ENCODE measurements at places on chromosomes 13 and 19. TPM values are rescaled to one million over a fixed set of nuclear protein-coding genes. Genes with fewer than 3 reads are reported as not detected.

Gene IRF3
- total RNA-seq, result 38.6 TPM

Gene ONECUT3
- total RNA-seq, result not detected

Gene ZNF784
- total RNA-seq, result 2.7 TPM

Gene ADGRE2
- 0.66 TPM for total RNA-seq

- no peaks in the 10 kb centered on the region for H3K36me3 ChIP-seq
- H3K27ac ChIP-seq, result no peak overlapping the region
- no peak for DNase-seq
- no peak overlapping the region for H3K4me3 ChIP-seq
- H3K4me1 ChIP-seq, result no peaks in the 10 kb centered on the region
Observed at GRCh38 chr19:5337126-5337525, 3.5 kb downstream of the PTPRS start.

- DNase-seq, result no peak
- peaks cover 4% of the 10 kb centered on the region for H3K36me3 ChIP-seq
- H3K27me3 ChIP-seq, result no peaks in the 10 kb centered on the region
- peaks cover 10% of the 10 kb centered on the region for H3K4me1 ChIP-seq
- H3K27ac ChIP-seq, result no peak overlapping the region
- no peak overlapping the region for H3K4me3 ChIP-seq
Observed at GRCh38 chr13:95146486-95146885, 154.8 kb downstream of the ABCC4 start.

DNA sequence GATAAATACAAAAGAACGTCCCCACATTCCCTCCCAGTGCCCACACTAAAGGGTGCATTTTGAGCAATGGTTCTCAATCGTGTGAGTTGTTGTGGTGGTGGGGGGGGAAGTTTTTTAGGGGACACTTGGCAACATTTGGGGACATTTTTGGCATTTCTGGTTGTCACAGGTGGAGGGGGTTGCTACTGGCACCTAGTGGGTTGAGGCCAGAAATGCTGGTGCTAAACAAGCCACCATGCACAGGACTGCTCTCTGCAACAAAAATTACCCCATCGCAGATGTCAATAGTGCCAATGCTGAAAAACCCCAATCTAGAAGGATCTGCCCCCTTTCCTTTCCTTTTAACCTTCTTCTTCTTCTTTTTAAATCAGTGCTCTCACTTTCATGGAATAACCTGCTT, 453.3 kb downstream of the TSHZ3 start:
- H3K27ac ChIP-seq, result peak overlapping the region; percentile 82

DNA sequence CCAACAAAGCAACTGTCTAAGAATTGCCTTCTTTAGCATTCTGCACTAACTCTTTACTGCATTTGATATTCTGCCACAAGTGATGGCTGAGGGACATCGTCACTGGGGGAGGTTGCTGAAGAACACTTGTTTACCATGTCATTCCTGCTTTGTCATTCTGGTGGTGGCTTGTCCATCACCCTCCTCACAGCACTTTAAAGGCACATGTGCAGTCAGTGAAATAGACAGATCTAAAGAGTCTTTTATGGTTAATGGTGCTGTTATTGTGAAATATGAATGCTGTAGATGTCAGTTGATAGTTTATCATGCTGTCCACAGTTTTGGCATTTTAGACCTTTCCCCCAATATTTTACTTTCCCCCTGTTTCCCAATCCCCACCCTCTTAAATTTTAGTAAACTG, 120.9 kb upstream of the TSC22D1 start:
- DNase-seq, result no peak
- H3K36me3 ChIP-seq, result no peaks in the 10 kb centered on the region
- H3K4me3 ChIP-seq, result no peak overlapping the region
- H3K4me1 ChIP-seq, result no peaks in the 10 kb centered on the region

GRCh38 chr19:35105411-35106290, 10.0 kb upstream of the FXYD3 start:
- H3K27ac ChIP-seq, result no peak overlapping the region
- no peaks in the 10 kb centered on the region for H3K36me3 ChIP-seq
- H3K4me3 ChIP-seq, result no peak overlapping the region
- no peak for DNase-seq

DNA sequence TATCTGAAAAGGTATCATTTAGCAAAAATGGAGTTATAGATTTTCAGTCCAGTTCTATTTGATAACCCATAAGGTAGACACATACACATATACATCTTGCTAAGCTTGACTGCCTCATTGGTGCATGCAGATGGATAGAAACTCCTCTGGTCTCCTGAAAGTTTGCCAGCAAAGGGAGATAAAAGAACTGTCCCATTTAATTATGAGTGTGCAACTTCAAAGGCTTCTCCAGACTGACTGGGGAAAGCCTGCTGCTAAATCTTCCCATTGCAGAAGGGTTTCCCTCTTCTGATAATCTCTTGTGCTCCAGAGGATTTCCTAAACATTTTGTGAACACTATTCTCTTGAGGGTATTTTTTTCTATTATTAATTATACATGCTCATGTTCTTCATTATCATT, 131.9 kb downstream of the ITGBL1 start:
- no peak overlapping the region for H3K4me3 ChIP-seq
- H3K4me1 ChIP-seq, result peaks cover 6% of the 10 kb centered on the region
- H3K27me3 ChIP-seq, result no peaks in the 10 kb centered on the region
- no peak for DNase-seq
- no peak overlapping the region for H3K27ac ChIP-seq

DNA sequence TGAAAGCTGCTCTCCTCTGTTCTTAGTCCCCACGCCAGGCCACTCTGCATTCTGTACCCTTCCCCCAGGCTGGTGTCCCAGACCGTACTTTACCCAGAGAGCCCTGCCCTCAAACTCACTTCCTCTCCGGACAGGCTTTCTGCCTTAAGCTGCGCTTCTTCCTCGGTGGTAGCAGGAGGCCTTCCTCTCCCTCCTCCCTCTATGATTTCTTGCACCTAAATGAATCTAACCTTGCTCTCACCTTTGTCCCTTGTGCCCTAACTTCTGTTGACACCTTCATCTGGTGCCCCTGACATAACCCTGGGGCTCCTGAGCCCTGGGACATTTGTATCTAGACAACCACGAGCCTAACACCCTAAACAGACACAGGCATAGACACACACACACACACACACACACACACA, 29.6 kb upstream of the CEACAM21 start:
- H3K36me3 ChIP-seq, result no peaks in the 10 kb centered on the region
- peaks cover 13% of the 10 kb centered on the region for H3K27me3 ChIP-seq
- H3K4me3 ChIP-seq, result no peak overlapping the region
- H3K4me1 ChIP-seq, result peaks cover 4% of the 10 kb centered on the region

DNA sequence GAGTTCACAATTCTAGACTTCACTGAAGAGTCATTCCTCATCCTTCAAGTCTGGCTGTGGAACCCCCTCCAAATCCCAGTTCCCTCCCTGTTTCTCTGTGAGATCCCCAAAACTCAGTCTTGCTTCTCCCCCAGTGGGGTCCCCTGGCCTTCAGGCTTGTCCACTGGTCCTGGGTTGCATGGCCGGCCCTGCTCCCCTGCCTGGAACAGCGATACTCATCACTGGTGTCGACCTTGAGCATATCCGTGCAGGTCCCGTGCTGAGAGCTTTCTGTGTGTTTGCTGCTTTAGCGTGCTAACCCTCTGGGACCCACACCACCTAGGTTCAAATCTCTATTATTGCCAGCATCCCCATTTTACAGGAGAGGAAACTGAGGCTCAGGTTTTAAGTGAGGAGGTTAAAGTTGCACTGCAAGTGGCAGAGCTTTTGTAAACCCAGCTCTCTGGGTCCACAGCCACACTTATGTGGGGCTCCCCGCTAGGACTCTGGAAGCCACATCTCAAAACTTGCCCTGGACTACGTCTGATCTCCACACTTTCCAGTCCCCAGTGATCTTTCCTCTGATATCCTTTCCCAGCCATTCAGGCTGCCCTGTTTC, 15.5 kb downstream of the LIPE start:
- H3K27ac ChIP-seq, result no peak overlapping the region
- DNase-seq, result no peak
- H3K36me3 ChIP-seq, result no peaks in the 10 kb centered on the region
- H3K27me3 ChIP-seq, result no peaks in the 10 kb centered on the region

- DNase-seq, result no peak
- H3K36me3 ChIP-seq, result 0 out of 2 replicates have a peak, but pooled peaks cover 3% of the 10 kb centered on the region
- no peaks in the 10 kb centered on the region for H3K27me3 ChIP-seq
- H3K27ac ChIP-seq, result no peak overlapping the region
- H3K4me3 ChIP-seq, result peak overlapping the region; percentile 51
Observed at GRCh38 chr19:55087542-55087901, 11.9 kb downstream of the EPS8L1 start.

DNA sequence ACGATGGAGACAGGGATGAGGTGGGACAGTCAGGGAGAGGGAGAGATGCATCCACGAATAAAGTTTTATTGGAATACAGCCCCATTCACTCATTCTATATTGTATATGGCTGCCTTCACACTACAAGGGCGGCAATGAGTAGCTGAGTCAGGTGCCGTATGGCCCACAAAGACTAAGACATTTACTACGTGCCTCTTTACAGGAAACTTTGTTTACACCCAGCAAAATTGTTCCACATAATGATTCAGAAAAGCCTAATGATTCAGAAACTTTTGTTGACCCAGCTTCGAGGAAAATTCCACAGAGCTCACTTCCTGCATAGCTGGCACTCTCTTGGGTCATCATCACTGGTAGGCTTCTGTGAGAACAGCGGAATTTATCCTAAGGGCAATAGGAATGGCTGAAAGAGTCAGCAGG, 87.3 kb upstream of the PEG3 start:
- H3K27ac ChIP-seq, result no peak overlapping the region
- peaks cover 3% of the 10 kb centered on the region for H3K4me1 ChIP-seq
- no peak overlapping the region for H3K4me3 ChIP-seq

- no peak overlapping the region for H3K27ac ChIP-seq
- no peak overlapping the region for H3K4me3 ChIP-seq
- no peak for DNase-seq
- no peaks in the 10 kb centered on the region for H3K36me3 ChIP-seq
- H3K4me1 ChIP-seq, result no peaks in the 10 kb centered on the region
- H3K27me3 ChIP-seq, result peaks cover 14% of the 10 kb centered on the region
Observed at GRCh38 chr13:20197361-20197834, 4.7 kb upstream of the GJB2 start.

DNA sequence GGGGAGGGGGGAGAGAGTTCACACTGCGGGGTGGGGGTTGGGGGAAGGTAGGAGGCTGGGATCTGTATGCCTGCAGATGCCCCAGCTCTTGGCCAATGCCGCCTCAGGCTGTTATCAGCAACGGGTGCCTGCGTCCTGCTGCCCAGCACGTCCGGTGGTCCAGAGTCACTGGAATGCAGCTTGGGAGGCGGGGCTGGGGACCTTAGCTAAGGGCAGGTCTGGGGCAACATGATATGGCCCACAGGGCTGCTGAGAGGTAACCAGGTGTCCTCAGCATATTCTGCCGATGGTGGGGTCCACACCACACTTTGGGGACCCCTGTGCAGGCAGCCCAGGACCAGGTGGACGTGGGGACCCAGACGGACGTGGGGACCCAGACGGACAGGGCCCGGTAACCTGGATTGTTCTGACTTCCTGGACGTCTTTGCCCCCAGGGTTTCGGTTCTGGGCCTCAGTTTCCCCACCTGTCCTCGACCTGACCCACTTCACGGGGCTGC, 668 bp upstream of the ARHGAP45 start:
- H3K27ac ChIP-seq, result no peak overlapping the region
- H3K27me3 ChIP-seq, result peaks cover 22% of the 10 kb centered on the region
- H3K4me3 ChIP-seq, result peak overlapping the region; percentile 49
- H3K4me1 ChIP-seq, result peaks cover 12% of the 10 kb centered on the region
- no peaks in the 10 kb centered on the region for H3K36me3 ChIP-seq
- DNase-seq, result peak; percentile 39

DNA sequence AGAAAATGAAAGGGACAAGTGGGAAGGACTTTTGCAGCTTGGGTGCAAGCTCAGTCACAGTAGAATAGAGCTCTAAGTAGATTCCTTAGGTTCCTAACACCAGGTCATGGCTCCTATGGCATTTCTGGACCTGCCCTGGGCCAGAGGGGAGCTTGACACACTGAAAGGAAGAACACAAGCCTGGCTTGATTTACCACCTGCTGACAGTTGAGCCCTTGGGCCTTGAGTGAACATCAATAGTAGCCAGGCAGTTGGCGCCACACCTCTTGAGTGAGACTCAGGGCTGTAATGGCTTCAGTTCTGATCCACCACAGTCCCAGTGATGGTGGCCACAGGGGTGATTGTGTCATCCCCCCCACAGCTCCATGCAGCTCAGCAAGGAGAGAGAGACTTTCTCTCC, 221.9 kb upstream of the PCDH17 start:
- no peak overlapping the region for H3K27ac ChIP-seq
- no peaks in the 10 kb centered on the region for H3K27me3 ChIP-seq
- H3K4me3 ChIP-seq, result no peak overlapping the region
- no peak for DNase-seq
- no peaks in the 10 kb centered on the region for H3K36me3 ChIP-seq

Measured in SJCRH30 (cell line).